Stimulated activated CD4-positive, alpha-beta T cell treated with anti-CD3 and anti-CD28 coated beads, TNF-alpha, amount 100 ng/mL, for 4 hours (primary cell): ENCODE measurements at places on chromosomes 1 and 21.

DNA sequence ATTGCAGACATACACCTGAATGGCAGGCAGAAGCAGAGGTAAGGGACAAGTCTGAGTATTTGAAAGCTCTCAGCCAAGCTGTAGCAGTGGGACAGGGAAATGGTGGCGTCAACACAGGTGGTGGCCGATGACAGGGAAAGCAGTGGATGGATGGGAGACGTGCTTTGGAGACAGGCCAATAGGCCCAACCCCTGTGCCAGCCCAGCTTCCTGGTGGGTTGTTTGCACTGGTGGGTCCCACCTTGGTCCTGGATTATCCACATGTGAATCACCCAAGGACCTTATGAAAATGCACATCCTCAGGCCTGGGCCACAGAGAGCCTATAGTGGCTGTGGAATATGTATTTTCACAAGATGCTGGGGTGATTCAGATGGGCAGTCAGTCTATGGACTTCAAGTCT is 203.7 kb upstream of the VAMP3 start:
- no peak for DNase-seq

- no peak for DNase-seq
Measured at GRCh38 chr1:116721451-116722007, 32.7 kb upstream of the CD2 start.

GRCh38 chr1:30068787-30069472 is 654.5 kb downstream of the MATN1 start:
- DNase-seq: no peak

DNA sequence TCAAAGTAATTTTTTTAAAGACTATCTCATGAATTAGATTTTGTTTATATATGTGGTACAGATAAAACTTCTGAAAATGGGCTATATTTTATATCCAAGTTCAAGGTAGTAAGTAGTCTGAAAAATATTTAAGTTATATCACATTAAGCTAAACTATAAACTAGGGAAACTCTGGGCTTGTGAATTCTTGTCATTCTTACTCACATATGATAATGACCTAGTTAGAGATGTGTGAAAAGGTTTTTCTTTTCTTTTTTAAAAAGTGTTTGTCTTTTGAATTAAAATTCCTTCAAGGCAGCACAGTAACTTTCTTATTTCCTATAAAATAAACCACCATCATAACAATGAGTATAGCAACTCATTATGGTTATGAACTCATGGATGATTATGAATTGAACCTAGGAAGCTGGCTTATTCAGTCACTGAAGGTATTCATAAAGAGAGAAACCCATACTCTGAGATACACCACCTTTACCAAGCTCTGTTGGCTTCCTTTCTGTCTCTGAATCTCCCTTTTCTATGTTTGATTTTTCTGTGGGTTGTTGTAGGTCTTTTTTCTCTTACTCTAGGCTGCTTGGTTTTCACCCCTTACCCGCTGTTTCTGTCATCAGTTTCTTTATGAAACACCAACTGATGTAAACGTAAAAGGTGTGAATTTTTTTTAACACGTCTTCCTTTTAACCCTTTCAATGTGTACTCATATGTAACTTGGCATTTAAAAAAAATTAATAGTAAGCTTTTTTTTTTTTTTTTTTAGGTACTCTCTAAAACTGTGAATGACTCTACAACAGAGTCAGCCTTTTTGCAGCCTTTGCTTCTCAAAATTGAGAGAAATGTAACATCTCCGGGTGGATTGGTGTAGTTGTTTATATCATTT is 25.2 kb downstream of the IL12RB2 start:
- DNase-seq: no peak

- no peak for DNase-seq
Measured at GRCh38 chr21:32951041-32951440, 74.7 kb upstream of the OLIG2 start.

GRCh38 chr1:201999625-202000238 is 10.7 kb upstream of the ELF3 start:
- no peak for DNase-seq

GRCh38 chr1:235417086-235417697 is 50.0 kb downstream of the TBCE start:
- DNase-seq: peak; percentile 34

DNA sequence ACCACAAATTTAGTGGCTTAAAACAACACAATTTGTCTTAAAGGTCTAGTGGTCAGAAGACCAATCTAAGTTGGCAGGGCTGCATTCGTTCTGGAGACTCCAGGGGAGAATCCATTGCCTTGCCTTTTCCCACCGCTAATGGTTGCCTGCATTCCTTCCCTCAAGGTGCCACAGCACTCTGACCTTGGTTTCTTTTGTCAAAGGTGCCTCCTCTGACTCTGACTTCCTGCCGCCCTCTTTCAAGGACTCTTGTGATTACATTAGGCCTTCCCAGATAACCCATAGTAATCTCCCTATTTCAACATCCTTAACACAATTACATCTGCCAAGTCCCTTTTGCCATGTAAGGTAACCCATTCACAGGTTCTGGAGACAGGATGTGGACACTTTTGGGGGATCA is 145.3 kb downstream of the S1PR1 start:
- DNase-seq: no peak

DNA sequence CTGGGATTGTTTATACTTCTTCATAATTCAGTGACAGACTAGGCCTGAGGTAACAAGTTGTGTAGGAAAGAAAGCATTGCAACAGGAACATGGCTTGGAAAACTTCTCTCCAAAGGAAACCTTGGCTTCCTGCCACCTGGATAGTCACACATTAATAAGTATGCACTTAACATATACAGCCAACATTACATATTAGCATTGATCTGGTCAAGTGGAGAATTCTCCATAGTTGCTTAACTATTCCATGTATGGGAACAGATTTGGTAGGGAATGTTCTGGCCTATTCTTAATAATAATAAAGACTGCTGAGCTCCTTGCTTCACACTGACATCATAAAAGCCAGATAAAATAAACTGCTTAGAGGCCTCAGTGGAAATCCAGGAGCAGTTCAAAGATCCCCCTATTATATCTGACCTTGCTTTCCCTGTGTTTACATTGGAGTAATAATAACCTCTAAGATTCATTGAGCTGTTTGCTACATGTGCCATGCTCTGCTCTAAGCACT is 27.2 kb upstream of the NFIA start:
- no peak for DNase-seq

GRCh38 chr1:53390261-53390660 is 62.4 kb upstream of the LRP8 start:
- no peak for DNase-seq
